ENCODE measurements at places on chromosomes 2 and 18.

DNA sequence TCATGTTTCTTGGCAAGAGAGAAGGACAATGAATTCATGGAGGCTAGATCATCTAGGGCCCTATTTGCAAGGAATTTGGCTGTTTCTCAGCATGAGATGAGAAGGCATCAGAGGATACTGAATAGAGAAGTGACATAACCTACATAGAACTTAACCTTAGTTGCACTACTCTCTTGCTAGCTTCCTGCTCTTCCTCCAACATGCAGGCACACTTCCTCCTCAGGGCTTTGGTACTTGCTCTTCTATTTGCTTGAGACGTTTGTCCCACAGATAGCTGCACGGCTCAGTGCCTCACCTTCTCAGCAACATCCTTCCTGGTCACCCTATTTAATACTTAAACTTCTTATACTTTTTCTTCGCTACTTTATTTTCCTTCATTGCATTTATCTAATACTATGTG is 20.0 kb upstream of the LANCL1 start:
- no peak for DNase-seq

DNA sequence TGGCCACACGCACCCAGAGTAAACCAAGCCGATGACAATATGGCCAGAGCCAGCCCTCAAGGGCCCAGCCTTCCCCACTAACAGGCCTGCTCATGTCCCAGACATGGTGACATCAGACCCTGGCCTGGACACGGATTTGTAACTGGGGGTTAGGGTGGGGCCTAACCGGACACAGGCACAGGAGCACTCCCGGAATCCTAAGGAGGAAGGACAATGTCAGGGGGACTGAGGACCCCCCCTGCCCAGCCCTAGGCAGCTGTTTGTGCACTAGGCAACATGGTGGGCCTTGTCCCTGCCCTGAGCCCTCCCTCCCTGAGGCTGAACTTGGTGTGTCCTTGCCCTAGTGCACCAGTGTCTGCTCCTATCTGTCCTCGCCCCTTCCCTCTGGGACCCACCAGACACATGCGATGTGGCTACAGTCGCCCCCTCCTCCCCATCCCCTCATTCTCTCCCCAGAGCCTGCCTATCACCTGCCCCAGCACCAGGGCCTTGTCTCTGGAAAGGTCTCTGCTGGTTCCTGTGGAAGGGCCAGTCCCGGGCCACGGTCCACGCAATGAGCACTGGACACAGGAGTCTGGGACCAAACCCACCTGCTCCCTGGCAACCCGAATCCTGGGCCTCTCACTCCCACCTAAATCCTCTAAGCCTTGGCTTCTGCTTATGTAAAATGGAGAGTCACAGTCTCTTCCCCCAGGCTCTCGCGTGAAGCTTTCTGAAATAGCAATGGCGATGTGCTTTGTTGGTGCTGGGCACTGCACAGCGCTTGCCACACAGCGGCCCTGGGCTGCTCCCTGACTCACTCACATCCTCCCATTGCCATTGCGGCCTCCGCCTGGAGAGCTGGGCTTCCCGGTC is 76.5 kb upstream of the RAB6C start:
- no peak for DNase-seq

DNA sequence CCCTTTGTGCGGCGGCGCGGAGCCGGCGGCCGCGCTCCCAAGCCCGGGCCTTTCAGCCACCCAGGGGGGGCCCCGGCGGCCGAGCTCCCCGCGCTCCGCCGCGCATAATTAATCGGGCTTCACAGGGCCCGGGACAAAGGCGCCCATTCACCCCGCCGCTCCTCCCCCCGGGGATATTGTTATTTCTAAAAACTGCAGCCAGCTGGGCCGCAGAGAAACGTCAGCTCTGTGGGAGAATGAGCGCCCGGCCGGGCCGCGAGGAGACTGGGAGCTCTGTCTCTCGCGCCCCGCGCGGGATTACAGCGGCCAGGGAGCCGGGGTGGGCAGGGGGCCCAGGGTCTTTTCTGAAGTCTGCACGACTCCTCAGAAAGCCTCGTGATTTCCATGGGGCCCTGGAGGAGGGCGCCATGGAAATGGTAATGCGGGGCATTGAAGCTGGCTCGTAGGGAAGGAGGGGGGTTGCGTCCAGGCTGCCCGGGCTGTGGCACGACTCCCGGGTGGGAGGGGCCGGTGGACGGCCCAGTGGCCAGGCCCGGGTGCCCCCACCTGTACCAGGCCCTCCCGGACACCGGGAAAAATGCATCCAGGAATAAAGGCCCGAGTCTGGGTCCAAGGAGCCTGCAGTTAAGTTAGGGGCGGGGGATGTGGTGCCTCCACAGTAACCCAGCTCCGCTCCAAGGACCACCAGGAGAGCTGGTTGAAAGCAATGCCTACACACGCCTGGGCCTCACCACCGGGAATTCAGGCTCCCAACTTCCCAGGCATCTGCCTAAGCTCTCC is 125.3 kb downstream of the ZFP36L2 start:
- peak; percentile 45 for DNase-seq

DNA sequence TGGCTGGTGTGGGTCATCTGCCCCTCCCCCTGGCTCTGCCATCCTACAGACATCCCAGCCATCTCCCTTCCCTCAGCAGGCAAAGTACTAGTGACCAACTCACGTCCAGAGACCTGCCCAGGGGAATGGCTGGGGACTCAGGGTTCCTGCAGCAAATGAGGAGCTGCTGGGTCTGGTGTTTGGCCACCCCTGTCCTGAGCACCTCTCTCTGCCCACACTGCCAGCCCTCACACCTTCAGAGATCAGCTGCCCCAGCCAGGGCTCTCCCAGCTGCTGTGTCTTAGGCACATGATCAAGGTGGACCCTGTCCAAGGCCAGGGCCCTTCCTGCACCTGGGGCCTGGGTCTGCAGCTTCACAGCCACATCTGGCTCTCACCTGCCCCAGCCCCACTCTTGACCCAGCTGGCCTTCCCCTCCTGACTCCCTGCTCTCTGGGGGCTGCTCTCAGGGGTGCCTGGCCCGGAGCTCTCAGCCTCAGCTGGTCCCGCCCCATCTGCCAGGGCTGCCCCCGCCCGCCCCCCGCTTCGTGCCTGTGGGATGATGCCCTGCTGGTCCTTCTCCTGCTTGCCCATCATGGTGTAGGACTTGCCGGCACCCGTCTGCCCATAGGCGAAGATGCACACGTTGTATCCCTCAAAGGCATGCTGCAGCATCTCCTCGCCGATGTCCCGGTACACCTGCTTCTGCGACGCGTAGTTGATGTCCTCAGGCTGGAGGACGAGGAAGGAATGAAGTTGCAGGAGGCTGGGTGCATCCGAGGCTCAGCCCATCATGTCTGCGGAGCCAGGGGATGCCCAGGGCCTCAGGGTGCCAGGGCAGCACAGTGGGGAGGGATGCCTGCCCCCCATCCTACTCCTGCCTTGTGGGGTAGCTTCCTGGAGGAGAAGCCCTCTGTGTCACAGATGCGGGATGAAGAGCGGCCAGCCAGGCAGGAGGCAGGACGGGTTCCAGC is 32.2 kb downstream of the KIF1A start:
- DNase-seq: no peak

GRCh38 chr2:106122157-106122556 is 71.9 kb downstream of the UXS1 start:
- no peak for DNase-seq

GRCh38 chr18:40866013-40866645 is 1088.9 kb upstream of the PIK3C3 start:
- DNase-seq: no peak

GRCh38 chr2:240259201-240259923 is 118.9 kb upstream of the OTOS start:
- DNase-seq: peak; percentile 35

- no peak for DNase-seq
Observed at GRCh38 chr2:221205103-221205673, 366.9 kb downstream of the EPHA4 start.

DNA sequence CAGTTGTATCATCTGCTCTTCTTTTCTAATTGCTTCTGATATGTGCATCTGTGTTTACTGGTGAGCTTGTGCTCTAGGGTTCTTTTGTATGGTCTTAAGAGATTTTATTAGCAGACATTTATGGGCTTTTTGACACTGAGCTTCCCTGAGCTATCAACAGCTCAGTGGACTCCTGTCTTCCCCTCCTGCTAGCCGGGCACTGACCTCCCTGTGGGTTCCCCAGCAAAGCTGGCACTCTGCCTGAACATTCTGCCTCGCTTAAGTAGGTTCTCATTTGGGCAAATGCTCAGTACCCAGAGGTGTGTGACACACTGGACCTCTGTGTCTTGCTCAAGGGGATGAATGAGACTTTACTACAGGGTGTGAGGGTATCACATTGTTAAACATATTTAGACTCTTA is 15.8 kb downstream of the TRAF3IP1 start:
- no peak for DNase-seq

DNA sequence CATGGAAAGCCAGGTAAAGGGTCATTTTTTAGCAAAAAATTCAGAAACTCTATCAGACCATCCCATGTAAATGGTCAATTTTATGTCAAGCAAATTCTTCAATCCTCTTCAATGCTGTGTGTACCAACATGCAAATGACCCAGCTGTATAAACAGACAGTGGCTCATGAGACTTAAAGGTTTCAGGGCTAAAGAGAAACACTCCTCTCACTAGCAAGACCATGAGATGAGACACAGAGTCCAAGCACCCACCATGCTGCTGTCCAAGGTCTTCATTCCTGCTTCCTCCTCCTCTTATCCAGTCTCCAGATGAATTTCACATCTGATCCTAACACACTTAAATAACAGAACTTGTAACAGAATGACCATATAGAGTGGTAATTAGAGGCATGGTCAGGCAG is 30.8 kb upstream of the ONECUT2 start:
- DNase-seq: no peak

- DNase-seq: no peak
Observed at GRCh38 chr2:220194630-220195584, 567.5 kb downstream of the SLC4A3 start.

GRCh38 chr18:28236487-28236886 is 59.6 kb upstream of the CDH2 start:
- DNase-seq: no peak

DNA sequence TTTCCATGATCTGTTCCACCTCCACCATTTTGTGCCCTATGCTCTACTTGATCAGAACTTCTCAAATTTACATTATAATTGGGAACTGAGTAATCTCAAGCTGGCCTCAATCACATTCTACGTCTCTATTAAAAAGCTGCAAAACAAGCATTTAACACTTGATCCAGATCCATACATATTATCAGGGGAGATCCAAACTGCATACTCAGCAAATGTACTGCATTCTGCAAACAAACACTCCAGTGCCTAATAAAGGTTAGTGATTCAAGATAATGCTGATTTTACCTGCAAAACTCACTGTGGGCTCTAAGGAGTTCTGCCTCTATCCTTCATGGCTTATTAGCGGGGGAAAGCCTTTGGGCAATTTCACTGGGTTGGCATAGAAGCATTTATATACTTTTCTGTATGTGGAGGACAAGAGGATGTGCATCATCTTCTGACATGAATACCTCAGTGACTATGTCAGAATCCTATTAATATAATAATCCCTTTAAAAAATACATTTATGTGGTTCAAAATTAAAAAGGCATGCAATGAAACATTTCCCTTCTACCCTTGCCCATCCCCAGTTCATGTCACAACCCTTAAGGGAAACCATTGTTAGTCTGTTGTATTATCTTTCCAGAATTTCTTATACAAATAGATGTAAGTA is 40.2 kb downstream of the GALNT14 start:
- DNase-seq: no peak

DNA sequence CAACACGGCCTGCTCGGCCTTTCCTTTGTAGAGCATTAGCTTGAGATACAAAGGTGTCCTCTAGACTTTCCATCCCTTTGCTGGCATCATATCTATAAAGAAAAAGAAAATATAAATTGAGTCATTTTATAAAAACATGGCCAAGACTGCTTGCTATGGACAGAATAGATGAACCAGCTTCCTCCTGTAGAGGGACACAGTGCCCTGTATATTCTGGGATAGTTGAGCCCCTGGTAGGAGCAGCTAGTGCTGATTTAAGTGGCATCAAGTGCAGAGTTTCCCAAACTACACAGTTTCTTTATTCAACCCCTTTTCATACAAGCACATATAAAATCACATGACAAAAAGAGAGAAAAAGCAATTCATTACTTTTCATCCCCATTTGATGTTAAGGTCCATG is 47.9 kb downstream of the GEMIN6 start:
- DNase-seq: no peak

- DNase-seq: peak; percentile 38
Observed at GRCh38 chr2:236843161-236843968, 242.3 kb upstream of the COPS8 start.

DNA sequence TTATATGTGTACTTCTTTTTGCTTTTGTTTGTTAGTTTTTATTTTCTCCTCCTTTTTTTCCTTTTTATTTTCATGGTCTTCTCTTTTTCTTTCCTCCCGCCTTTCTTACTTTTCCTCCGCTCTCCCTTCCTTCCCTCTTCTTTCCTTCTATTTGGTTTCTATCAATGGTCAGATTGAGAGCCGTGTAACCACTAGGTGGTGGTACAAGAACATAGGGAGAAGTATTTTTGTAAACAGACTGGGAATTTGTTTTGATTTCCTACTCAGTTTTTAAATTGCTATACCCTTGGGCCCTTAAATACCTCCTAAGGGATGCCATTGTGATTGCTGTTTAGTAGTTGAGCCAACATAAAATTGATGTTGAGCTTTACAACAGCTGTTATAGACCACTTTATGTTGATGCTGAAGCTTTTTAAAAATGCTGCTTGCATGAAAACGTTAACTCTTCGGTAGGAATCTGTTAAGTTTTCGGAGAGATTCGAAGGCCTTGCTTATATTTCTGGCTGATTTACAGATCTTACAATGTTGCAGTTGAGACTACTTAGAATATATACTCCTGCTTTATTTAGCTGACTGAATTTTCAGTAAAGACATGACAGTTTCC is 124.2 kb downstream of the UBE2E3 start:
- peak; percentile 82 for DNase-seq

- DNase-seq: no peak
Observed at GRCh38 chr2:29751390-29751789, 170.0 kb downstream of the ALK start.

DNA sequence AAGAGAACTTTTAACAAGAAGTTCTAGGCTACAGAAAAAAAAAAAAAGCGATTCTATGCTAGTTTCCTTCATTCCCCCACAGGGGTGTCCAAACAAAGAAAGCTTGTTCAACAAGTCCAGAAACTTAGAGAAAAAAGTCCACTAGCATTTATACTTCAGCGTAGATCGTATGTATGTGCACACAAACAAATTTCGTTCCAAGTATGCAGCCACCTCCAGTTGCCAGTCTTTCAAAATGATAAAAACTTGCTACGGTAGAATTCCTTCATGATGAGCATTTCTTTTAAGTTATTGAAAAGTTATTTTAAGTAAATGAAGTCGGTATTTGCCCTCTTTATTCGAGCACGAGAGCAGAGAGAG is 3.7 kb upstream of the OTX1 start:
- DNase-seq: no peak

- DNase-seq: no peak
Observed at GRCh38 chr18:3040173-3040572, 27.2 kb upstream of the LPIN2 start.

- no peak for DNase-seq
Observed at GRCh38 chr2:132615329-132616085, 54.5 kb downstream of the LYPD1 start.

Measured in fibroblast of the aortic adventitia (primary cell).